ENCODE measurements at places on chromosomes 5 and 9.

- DNase-seq, result no peak
Measured at GRCh38 chr5:119655061-119655460, 25.7 kb downstream of the FAM170A start.

DNA sequence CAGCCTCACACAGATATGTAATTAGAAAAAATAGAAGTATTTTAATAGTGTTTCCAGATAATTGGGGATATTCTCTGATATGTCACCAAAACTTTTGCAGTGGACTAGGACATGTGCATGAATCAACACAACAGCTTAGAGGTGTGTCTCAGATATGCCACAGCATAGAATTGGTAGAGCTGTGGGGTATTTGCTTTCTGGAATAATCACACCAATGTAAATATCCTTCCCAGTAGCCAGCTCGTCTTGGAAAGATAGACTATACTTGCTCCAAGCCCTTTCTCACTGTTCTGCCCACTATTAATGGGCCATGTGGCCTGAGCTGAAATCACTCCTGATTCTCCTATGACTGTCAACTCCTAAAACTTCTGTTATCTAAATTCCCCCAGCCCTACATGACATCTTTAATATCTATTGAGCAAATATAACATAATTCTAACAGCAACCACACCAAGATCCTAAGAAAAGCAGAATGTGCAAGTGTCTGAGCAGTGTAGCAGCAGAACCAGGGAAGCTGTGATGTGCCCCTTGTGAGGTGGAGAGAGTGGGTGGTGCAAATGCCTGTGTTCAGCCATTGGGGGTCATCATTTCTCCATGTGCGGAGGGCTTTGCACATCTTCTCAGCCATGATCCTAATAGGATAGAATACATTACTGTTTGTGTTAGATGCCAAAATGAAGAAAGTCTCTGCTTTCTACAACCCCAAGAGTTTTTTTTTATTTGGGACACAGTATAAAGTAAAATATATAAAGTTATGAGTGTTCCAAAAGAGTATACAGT is 65.0 kb downstream of the MELK start:
- DNase-seq, result no peak

DNA sequence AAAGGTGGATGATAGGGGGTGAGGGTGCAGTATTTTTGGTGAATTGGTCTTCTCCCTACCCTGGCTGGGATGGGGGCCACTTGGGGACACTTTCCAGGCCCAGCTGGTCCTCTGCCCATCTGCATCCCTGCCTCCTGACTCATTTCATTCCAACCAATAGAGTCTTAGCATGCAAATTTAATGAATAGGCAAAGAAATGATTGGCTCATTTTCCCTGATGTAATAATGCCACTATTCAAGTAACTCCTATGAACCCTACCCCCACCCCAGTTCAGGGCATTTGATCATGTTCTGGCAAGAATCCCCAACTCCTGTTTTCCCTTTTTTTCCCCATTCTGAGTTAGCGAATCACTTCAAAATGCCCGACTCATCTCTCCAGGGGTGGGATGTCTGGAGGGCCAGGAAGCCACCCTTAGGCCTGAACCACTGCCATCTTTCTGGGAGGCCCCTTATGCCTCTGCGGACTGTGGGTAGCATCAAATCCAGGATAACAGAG is 56.7 kb downstream of the PCDH1 start:
- DNase-seq, result peak; percentile 13

GRCh38 chr5:156121234-156121633 is 205.7 kb upstream of the SGCD start:
- no peak for DNase-seq

DNA sequence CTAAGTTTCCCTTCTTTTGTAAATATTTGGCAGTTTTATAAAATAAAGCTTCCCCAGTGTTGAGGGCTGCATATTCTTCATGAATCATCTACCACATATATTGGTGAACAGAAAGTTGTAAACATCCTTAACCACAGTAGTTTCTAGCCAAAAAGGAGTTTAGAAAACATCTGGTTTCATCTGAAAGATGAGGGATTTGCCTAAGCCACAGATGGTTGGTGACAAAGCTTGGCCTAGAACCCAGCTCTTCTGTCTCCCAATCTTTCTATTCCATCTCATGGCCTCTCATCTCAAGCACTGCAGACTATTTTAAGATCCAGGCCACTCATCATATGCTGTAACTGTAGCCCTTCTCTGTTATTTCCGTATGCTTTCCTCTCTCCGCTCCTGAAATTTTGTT is 232.3 kb upstream of the TRPM3 start:
- DNase-seq, result no peak

GRCh38 chr5:40828690-40829661 is 6.0 kb downstream of the RPL37 start:
- no peak for DNase-seq

- no peak for DNase-seq
Measured at GRCh38 chr5:169945831-169946261, 34.4 kb downstream of the INSYN2B start.

- no peak for DNase-seq
Measured at GRCh38 chr5:137603356-137603755, 104.2 kb upstream of the SPOCK1 start.

DNA sequence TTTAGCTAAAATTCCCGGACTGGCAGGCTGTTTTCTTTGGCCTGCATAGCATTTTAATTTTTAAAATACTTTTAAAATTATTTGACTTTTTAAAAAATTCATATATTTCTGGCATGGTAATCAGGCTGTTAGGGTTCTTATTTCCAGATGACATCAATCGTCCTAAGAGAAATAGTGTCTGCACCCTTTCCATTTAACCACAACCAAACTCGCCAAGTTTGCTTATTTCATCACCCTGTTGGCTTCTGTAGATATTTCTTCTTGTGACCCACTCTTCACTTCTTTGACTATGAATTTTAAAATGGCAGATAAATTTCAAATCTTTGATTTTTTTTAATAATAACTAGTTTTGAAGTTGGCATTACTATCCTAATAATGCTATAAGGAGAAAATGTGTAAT is 675.7 kb upstream of the FTMT start:
- no peak for DNase-seq

DNA sequence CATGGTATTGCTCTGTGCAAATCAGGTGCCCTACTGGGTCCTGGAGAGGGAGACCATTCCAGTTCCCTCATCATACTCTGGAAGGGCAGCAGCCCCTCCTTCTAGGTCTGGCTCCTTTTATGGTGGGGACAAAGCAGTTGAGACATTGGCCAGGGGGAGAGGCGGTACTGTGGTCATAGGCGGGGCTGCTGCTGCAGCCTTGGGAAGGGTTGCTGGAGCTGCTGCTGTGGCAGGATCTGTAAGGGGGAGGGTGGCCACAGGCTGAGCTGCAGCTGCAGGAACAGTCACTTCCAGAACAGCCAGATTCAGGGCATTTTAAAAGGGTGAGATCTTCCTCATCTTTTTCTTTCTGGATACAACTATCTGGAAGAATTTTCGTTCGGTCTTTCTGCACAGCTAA is 233.0 kb upstream of the SGCD start:
- no peak for DNase-seq

GRCh38 chr5:81980598-81981260 is 8.9 kb downstream of the ATG10 start:
- no peak for DNase-seq

- DNase-seq, result no peak
Measured at GRCh38 chr5:175814691-175815090, 56.7 kb upstream of the CPLX2 start.

DNA sequence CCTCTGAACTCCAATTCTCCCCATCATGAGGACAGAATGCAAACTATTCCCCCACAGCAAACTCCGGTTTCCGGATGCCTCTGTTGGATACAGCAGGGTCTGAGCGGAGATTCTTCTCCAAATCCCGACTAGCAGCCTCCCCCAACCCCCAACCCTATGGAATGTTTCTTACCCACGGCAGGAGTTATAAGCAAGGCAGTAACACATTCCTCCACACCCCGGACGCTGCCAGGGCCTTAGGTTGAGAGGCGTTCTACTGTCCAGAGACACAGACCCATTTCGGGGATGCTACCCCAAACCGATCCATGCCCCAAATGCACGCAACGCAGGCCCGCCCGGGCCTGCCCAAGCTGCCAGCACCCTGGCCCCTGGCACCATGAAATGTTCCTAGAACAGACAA is 85.6 kb upstream of the LMX1B start:
- no peak for DNase-seq

DNA sequence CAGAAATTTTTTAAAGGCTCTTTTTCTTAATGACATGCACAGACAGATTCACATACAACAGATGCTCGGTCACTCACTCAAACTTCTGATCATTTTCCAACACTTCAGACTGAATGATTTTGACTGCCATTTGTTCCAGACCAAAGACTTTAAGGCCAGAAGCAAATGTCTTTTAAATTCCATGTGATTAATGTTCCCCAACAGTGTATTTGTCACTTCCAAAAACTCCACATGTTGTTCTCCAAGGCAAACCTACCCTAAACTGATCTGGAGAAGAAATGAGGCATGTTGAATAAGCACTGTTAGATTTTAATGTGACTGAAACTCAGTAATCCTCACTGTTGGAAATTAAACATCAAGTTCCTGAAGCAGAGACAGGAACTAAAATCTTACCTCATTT is 366.7 kb downstream of the GABRG2 start:
- no peak for DNase-seq

DNA sequence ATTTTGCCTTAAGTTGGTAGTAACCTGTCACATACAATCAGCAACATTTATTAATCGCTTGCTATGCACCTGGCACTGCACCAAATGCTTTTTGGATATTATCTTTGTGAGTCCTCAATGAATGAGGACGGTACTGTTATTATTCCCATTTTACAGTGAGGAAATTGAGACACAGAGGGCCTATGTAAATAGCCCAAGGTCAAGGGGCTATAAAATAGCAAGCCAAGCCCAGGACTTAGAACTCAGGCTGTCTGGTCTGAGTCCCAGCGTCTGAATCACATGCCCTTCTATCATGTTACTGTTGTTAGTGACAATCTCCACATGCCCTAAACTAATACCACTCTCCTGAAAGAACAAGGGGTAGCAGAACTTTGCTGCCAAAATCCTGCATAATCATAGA is 60.0 kb downstream of the ERAP1 start:
- no peak for DNase-seq

GRCh38 chr9:36436909-36437308 is 36.8 kb upstream of the RNF38 start:
- no peak for DNase-seq

DNA sequence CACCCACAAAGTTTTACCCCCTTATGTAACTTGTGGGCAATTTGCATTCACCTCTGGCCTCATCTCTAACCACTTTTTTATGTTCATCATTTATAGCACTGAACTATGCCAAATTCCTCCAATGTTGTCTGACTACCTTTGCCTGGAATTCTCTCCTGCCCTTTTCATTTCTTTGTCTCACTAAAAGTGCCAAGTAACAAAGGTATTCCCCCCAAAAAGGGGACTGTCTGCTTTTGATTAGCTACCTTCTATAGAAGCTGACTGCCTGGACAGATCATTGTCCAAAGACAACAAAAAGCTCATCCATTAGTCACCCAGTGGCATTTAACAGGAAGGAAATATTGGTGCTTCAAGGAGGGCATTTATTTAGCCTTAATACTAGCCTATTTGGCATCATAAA is 189.9 kb upstream of the VCAN start:
- DNase-seq, result no peak

- no peak for DNase-seq
Measured at GRCh38 chr9:13665418-13666066, 386.1 kb upstream of the MPDZ start.

GRCh38 chr5:111119856-111120255 is 27.7 kb downstream of the WDR36 start:
- DNase-seq, result no peak

GRCh38 chr5:142861011-142861410 is 90.8 kb downstream of the ARHGAP26 start:
- DNase-seq, result no peak

- DNase-seq, result no peak
Measured at GRCh38 chr5:136208916-136209315, 16.0 kb upstream of the SMIM32 start.

- no peak for DNase-seq
Measured at GRCh38 chr9:78146241-78146640, 89.6 kb upstream of the CEP78 start.

GRCh38 chr9:78552802-78553201 is 255.9 kb downstream of the PSAT1 start:
- DNase-seq, result no peak

- no peak for DNase-seq
Measured at GRCh38 chr5:131939690-131940345, 5.6 kb downstream of the MEIKIN start.

- no peak for DNase-seq
Measured at GRCh38 chr9:94120854-94121376, 36.7 kb downstream of the PTPDC1 start.

DNA sequence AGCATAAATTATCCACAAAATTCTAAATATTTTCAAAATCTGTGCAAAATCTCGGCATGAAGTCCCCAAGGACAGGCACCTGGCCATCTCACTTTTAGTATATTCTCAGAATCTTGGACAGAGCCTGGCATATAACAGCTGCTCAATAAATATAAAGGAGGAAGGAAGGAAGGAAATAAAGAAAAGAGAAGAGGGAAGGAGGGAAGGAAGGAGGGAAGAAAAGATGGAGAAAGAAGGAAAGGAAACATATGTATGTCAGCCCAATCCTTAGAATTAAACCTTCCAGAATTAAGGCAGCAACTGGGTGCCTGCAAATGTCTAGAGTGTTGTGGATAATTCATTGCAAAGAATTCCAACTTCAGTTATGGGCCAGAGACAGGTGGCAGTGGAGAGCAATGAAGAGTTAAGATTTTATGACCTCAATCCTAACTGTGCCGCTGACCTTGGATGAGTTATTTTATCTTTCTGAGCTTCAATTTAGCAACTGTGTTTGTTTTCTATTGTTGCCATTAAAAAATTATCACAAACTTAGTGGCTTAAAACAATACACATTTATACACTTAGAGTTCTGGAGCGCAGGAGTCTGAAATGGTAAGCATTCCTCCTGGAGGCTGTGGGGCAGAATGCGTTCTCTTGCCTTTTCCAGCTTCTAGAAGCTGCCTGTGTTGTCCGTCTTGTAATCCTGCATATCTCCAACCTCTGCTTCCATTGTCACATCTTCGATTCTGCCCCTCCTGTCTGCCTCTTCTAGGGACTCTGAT is 200.9 kb upstream of the MSX2 start:
- no peak for DNase-seq

DNA sequence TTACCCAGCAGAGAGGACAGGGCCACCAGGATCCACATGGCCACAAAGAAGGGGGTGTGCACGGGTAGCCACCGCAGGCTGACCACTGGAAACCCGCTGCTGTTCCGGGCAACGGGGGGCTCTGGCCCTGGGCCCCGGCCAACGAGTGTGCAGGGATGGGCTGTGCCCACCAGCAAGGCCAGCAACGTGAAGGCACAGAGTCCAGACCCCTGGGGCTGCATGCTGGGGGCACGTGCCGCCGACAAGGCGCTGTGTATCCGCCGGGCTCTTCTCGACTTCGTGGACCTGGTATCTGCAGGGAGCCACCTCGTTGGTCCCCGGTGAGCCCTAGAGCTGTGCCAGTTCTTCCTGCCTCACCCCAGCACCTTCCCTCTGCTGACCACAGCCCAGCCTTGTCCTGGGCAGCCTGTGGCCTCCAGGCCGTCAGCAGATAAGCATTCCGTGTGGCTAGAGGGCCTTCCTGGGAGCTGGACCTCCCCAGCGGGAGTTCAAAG is 42.2 kb upstream of the CEP72 start:
- DNase-seq, result no peak

- no peak for DNase-seq
Measured at GRCh38 chr5:3361811-3362605, 233.6 kb upstream of the IRX1 start.

All from NCI-H524 treated with DMSO at 0.1 percent for 48 hours (cell line).